ENCODE measurements at places on chromosomes 2 and 18. TPM values are rescaled to one million over a fixed set of nuclear protein-coding genes. Genes with fewer than 3 reads are reported as not detected.

GRCh38 chr2:71277536-71278103, 50.7 kb upstream of the PAIP2B start:
- no peak for DNase-seq

GRCh38 chr2:133710613-133711012, 142.3 kb upstream of the NCKAP5 start:
- no peak for DNase-seq

DNA sequence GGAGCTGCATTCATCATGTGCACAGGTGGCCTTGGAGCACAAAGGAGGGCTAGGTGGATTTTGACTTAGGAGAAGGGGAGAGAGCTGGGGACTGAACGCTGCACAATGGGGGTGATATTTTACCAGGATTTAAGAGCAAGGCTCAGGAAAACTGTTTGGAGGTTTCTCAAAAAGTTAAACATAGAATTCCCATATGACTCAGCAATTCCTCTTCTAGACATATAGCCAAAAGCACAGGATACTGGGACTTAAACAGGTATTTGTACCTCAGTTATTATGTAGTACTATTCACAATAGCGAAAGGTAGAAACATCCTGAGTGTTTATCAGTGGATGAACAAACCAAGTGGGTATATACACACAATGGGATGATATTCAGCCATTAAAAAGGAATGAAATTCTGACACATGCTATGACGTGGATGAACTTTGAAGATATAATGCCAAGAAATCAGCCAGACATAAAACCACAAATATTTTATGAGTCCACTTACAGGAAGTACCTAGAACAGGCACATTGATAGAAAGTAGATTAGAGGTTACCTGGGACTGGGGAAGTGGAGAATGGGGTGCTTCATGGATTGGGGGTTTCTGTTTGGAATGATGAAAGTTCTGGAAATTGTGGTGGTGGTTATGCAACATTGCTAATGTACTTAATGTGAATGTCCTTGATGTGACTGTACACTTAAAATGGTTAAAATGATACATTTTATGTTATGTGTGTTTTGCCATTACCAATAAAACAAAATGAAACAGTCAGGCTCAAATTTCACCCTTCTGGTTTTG, 216.9 kb downstream of the HAUS1 start:
- no peak for DNase-seq

GRCh38 chr2:228747483-228747882, 523.6 kb downstream of the PID1 start:
- no peak for DNase-seq

DNA sequence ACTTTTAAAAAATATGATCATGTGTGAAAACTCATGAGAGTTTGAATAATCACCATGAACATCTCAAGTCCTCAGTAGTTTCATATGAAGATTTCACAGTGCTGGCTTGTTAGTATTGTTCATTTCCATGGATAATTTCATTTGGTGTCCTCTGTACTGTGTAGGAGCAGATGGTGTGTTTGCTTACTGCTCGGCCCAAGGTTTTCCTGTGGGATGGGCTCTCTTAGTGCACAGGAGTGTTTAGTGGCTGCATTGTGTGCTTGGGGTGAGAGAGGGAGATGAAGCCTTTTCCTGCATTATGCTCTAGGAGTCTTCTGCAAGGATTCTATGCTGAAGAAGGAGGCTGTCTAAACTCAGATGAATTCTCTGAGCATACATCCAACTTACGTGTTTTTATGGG, 270.6 kb downstream of the SOCS6 start:
- no peak for DNase-seq

DSG4 gene
- not detected for total RNA-seq

INPP5D gene
- 18.4 TPM for total RNA-seq

INHA gene
- 0.73 TPM for total RNA-seq
